Neural progenitor cell (in vitro differentiated cells): ENCODE measurements at places on chromosomes 4 and X.
A peak's percentile ranks its signal among the peaks of the same experiment; 100 is the strongest.

DNA sequence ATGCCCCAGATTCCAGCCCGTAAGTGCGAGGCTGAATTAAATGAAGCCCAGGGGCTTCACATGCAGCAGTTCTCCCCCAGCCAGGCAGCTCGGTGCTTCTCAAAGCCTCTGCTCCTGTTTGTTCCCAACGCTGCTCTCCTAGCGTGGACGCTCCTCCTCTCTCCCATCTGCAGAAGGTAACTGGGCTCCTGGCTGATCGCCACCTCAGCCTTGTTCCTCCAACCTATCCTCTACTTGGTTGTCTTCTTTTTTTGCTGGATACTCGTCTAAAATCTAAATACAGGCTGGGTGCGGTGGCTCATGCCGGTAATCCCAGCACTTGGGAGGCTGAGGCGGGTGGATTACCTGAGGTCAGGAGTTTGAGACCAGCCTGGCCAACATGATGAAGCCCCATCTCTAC, 70.3 kb downstream of the NSUN7 start:
- DNase-seq: no peak

GRCh38 chrX:134706138-134706537, 47.9 kb upstream of the PLAC1 start:
- DNase-seq: no peak

- no peak for DNase-seq
Observed at GRCh38 chrX:129145840-129146272, 377.4 kb downstream of the SMARCA1 start.

- DNase-seq: peak; percentile 43
Observed at GRCh38 chrX:134990801-134991481, at the start of gene SMIM10. Gene SMIM10, plus strand, starts transcription at chrX:134990991. Its CDS starts 105 bp downstream, at chrX:134991096.

DNA sequence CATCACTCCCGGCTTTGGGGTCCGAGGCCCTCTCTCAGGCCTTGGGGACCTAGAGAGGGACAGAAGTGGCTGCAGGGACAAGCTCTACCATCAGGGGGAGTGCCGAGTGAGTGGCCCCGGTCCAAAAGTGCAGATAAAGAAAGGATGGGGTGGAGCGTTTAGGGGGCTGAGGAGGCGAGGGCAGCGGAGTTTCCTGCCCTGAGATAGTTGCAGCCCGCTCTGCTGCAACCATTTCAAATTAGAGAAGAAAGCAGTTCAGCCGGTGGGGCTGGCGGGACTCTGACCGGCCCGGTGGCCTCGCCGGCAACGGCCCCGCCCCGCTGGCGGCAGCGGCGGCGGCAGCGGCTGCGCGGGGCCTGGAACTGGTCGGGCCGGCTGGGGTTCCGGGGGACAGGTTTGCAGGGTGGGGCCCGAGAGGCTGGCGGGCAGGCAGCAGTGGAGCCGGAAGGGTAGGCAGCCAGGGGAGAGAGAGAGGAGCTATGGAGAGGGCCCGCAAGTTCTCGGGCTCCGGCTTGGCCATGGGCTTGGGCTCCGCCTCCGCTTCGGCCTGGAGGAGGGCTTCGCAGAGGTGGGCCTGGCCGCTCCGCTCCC, 7.6 kb downstream of the DLG3 start:
- peak; percentile 59 for DNase-seq

DNA sequence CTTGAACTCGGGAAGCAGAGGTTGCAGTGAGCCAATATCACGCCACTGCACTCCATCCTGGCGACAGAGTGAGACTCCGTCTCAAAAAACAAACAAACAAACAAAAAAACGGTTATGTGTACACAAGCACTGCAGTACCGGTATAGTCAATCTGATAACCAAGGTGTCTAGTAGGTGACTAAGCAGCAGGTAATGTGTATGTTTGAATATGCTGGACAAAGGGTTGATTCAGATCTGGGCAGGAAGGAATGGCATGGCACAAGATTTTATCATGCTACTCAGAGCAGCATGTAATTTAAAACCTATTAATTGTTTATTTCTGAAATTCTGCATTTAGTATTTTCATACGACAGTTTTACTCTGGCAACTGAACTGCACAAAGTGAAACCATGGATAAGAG, 41.7 kb downstream of the MAGEC1 start:
- DNase-seq: no peak

- no peak for DNase-seq
Observed at GRCh38 chr4:18840481-18840880, 818.9 kb upstream of the LCORL start.

DNA sequence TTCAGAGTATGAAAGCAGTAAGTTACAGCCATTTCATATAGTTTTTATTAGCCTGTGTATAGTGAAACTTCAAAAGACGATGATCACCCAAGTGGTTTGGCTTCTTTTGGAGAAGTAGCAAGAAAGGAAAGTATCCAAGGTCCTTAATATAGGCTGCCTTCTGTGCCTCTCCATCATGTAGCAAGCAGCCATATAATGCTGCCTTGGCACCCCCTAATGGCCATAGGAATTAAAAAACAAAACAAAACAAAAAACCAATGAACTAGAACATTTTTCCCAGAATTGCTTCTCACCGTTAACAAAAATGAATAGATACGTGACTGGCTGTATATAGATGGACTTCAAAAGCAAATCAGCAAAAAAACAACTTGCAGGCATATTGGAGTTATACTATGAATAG, 18.9 kb downstream of the LAMP2 start:
- DNase-seq: peak; percentile 4

- DNase-seq: no peak
Observed at GRCh38 chr4:40489961-40490360, 139.7 kb downstream of the RBM47 start.

GRCh38 chr4:124958847-124959246, 246.3 kb upstream of the ANKRD50 start:
- no peak for DNase-seq

DNA sequence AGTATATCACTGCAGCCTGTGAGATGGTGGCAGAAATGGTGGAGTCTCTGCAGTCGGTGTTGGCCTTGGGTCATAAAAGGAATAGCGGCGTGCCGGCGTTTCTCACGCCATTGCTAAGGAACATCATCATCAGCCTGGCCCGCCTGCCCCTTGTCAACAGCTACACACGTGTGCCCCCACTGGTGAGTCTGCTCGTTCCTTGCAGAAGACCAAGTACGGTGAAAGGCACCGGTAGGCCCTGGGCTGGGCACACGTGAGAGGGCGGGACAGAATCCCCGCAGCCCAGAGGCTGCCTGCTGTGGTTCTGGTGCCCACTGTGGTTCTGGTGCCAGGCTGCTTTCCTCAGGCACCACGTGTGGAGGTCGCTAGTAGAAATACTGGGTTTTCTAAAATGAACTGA, 31.2 kb upstream of the MSANTD1 start:
- DNase-seq: no peak

GRCh38 chr4:100555611-100556337, 38.0 kb upstream of the EMCN start:
- DNase-seq: no peak

DNA sequence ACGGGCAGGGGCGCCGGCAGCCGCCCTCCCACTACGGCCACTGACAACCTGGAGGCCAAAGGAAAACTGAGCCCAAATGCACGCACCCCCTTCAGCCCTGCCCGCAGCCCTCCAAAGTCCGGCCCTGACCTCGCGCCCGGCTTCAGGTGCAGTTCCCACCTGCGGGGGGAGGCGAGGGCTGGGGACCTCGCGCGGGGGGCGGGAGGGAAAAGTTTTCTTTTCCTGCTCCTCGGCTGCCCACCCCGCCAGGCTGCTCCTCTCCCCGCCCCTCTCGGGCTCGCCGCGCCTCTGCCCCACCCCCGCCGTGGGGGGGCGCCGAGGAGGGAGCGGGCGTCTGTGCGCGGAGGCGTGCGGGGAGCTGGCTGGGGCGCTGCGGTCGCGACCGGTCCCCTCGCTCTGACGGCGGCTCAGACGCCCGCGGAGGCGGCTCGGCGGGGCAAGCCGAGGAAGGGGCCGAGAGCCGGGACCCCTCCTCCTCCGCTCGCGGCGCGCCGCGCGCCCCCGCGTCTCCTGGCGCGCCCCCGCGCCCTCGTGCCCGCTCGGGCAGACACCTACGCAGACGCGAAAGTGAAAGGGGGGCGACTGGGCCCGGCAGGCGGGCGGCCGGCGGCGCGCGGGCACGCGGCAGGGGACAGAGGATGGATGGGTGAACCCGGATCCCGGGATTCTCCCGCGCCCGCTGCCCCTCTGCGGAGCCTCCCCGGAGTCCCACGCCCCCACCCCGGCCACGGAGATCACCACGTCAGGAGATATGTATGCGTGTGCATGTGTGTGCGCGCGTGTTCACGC, 3.1 kb upstream of the NR3C2 start:
- peak; percentile 85 for DNase-seq

GRCh38 chr4:152269448-152270191, 266.3 kb downstream of the FBXW7 start:
- no peak for DNase-seq

- peak; percentile 16 for DNase-seq
Observed at GRCh38 chr4:173121076-173121561, 47.5 kb upstream of the GALNT7 start.

GRCh38 chr4:40173470-40173875, 23.4 kb upstream of the RHOH start:
- DNase-seq: no peak

DNA sequence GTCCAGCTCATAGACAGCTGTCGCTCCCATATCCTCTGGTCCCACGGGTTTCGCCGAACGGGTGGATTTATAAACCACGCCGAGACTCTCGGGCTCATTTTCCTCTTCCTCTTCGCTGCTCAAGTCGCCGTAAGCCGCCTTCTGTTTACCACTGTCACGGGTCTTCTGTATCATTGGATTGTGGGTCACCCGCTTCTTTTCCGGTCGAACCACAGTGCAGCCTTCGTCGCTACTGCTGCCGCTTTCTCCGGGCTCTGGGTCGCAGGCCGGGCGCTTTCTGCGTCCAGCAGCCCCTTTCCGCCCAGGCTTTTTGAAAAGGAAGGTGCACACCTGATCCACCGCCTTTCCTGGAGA, 311 bp downstream of the RNF113A start:
- DNase-seq: no peak

- no peak for DNase-seq
Observed at GRCh38 chrX:139766545-139766983, 58.6 kb upstream of the MCF2 start.

GRCh38 chrX:116142976-116143375, 27.6 kb upstream of the AGTR2 start:
- no peak for DNase-seq

DNA sequence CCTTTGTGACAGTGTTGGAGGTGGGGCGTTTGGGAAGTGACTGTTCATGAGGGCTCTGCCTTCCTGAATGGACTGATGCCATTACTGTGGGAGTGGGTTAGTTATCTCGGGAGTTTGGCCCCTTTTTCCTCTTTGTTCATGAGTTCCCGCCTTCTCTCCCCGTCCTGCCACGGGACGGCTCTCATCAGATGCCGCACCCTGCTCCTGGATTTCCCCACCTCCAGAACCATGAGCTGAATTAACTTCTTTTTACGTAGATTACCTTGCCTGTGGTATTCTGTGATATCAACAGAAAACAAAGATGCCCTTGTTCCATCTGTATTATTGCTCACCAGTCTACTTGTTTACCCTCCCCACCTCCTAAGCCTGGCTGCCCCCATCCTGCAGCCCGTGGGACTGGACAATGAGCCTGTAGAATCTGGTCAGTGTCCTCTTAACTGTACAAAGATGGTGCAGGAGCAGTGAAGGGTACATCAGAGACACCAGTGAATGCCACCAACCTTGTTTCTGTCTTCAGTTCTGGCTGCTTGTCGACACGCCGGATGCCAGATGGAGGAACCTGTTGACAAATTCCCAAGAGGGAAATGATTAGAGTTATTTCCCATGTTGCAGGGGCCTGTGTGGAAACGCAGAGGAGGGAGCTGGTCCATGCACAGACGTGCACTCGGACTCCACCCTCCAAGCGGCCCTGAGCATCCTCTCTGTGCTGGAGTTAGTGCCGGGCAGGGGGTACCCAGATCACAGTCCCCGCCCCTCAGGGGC, 104.7 kb downstream of the ABLIM2 start:
- no peak for DNase-seq

GRCh38 chr4:159284733-159285132, 181.9 kb downstream of the RAPGEF2 start:
- no peak for DNase-seq

- DNase-seq: peak; percentile 74
Observed at GRCh38 chrX:103533511-103534216, 14.4 kb upstream of the RAB40A start.

DNA sequence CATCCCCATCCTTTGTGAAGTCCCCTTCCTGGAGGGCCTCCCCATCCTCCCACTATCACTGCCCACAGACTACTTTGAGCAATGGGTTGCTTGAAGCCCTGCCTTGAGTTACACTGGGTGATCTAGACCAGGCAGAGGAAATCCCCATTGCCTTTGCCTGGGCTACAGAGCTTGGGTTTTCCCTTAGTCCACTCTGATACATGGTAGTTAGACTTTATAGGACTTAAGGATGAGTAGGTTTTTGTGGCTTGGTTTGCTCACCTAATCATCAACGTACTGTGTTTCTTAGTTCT, 56.6 kb downstream of the TMEM131L start:
- no peak for DNase-seq

- DNase-seq: no peak
Observed at GRCh38 chr4:8817813-8818062, 53.9 kb downstream of the HMX1 start.

DNA sequence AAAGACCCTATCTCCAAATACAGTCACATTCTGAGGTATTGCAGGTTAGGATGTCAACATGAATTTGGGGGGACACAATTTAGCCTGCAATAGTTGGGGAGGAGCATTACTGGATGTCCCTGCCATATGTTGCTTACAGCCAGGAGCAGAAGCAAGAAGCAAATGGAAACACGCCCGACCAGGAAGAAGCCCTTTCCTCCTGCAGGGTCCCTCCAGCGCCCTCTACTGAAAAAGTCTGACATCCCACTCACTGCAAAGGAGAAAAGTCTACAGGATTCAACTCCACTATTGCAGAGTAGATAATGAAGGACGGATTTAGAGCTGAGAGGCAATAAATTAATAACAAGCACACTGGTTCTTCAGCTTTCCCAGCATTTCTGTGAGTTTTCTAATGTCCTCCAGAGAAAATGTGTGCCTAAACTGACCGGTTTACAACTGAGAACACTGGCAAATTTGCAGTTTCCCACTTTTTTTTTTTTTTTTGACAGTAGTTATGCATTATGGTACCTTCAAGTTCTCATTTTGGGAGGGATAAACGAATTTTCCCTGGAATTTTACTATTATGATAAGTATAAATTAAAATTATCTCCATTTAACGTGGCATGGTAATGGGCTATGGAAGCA, 31.7 kb downstream of the COQ2 start:
- DNase-seq: peak; percentile 76

GRCh38 chr4:139987502-139987850, 166.5 kb downstream of the MAML3 start:
- no peak for DNase-seq

GRCh38 chr4:81631958-81632441, 160.3 kb upstream of the RASGEF1B start:
- no peak for DNase-seq

DNA sequence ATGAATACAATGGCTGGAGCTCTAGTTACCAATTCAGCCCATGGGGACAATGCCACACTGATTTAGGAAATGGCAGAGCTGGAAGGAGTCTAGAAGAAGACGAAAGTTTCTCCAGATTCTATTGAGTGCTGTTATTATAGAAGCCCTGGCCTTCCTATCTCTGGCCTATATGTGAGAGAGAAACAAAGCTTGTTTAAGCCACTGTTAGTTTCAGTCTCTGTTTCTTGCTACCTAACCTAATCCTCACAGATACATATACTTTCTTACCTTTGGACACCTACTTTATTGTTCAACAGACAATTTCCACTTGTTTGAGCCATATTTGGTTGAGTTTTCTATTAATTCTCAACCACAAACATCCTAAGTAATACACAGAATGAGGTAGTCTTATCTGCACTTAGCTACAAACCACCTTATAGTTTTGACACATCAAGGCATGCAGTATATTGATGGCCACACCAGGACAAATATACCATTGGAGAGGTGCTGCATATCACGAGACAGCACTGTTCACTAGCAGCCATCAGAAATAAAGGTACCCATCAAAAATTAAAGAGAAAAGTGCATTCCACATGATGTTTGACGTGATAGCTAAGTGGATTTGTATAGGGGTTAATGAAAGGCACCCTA, 190.2 kb downstream of the SMIM20 start:
- DNase-seq: no peak
